WERI-Rb-1 (cell line): ENCODE measurements at places on chromosomes 1 and 21.
A peak's percentile ranks its signal among the peaks of the same experiment; 100 is the strongest.

GRCh38 chr1:150613061-150613920 is 16.1 kb downstream of the ENSA start:
- no peak for DNase-seq

DNA sequence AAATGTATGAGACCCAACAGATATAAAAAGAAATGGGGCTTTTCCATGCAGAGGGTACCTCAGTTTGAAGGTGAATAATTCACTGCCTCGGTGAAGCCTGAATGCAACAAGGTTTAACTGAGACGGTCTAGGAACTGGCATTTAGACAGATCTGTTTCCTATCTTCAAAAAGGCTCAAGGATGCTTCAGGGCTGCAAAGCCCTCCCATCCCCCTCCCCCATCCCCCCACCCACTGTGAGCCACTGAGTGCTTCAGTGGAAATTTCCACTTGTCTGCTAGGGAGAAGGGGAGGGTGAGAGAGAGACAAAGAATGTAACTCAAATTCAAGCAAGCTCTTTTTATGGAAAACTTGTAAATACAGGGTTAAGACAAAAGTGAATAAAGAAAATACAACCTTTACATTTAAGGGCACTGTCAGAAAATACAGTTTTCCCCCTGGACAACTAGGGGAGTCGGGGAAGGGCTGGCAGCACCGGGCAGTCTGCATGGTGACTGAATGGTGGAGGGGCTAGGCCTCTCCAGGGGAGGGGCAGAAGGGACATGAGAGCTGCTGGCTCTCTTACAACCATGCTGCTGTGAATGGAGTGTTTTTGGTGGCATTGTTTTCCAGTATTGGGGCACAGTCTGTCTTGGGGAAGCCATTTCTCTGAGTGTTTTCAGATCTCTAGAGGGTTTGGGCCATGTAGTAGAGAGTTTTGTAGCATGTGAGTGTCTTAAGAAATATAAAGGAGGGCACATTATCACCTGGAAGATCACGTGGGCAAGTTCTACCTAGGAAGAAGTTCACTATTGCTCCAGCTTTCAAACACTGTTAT is 56.7 kb downstream of the MRPS6 start:
- DNase-seq = no peak

- no peak for DNase-seq
Measured at GRCh38 chr1:29556657-29557056, 320.3 kb downstream of the PTPRU start.

GRCh38 chr1:154974102-154974807 is at the start of gene CKS1B:
Gene CKS1B, plus strand, starts transcription at chr1:154974681. Its CDS starts 65 bp downstream, at chr1:154974746.
- DNase-seq = peak; percentile 100

GRCh38 chr1:15963968-15964648 is 11.8 kb downstream of the ZBTB17 start:
- no peak for DNase-seq

DNA sequence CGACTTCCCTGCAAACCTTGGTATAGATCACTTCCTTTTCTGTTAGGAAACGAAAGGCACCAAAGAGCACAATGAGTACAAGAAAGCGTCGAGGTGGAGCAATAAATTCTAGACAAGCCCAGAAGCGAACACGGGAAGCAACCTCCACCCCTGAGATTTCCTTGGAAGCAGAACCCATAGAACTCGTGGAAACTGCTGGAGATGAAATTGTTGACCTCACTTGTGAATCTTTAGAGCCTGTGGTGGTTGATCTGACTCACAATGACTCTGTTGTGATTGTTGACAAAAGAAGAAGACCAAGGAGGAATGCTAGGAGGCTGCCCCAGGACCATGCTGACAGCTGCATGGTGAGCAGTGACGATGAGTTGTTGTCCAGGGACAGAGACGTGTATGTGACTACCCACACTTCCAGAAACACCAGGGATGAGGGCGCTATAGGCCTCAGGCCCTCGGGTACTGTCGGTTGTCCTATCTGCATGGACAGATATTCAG is 18.5 kb downstream of the FAM89A start:
- no peak for DNase-seq

- no peak for DNase-seq
Measured at GRCh38 chr1:160043543-160043942, 11.8 kb upstream of the PIGM start.

DNA sequence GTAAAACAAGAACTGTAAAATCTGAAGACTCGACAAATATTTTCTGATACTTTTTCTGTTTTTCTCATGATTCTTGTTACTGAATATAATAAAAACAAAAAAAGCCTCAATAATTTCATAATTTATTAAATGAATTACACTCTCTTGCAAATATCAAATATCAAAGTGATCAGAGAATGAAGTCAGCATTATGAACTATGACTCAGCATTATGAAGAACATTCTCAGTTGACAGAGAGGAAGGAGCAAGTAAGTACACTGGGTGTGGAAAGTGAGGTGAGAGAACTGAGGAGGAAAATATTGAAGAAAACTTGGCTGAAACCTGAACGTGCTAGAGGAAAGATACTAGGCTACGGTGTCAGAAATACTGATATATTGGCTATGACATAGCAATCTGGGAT is 529.5 kb downstream of the KCNT2 start:
- no peak for DNase-seq

GRCh38 chr1:26531651-26532131 is 2.1 kb downstream of the RPS6KA1 start:
- no peak for DNase-seq

GRCh38 chr1:93938461-93939145 is 29.4 kb upstream of the GCLM start:
- DNase-seq = no peak

GRCh38 chr21:43865540-43866259 is 677 bp downstream of the AGPAT3 start:
- DNase-seq = no peak

- no peak for DNase-seq
Measured at GRCh38 chr1:177914603-177915002, 55.3 kb downstream of the SEC16B start.

DNA sequence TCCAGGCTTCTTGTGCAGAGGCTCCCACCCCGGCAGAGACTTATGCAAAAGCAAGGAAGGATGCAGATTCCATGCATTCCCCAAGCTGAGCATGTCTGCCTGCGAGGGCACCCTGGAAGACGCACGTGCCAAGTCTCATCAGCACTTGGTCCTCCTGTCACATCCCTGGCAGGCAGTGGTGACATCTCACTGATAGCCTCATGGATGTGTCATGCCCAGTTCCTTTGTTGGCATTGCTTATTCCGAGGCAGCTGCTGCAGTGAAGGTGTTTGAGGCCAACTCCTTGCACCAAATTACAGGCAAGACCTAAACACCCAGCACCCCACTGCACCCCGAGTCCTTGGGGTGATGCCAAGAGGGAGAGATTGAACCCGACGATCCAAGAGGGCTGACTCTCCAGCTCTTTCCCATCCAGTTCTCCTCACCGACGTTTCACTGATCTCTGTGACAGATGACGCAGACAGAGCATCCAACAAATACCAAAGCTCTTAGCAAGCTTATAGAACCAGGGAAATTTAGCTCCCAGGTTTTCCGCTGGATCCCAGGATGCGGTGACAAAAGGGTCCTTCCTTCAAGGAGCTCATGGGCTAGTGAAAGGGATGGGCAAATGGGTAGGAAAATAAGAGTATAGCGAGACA is 611.1 kb downstream of the AJAP1 start:
- no peak for DNase-seq

- no peak for DNase-seq
Measured at GRCh38 chr1:31861346-31861745, 45.5 kb upstream of the SPOCD1 start.

DNA sequence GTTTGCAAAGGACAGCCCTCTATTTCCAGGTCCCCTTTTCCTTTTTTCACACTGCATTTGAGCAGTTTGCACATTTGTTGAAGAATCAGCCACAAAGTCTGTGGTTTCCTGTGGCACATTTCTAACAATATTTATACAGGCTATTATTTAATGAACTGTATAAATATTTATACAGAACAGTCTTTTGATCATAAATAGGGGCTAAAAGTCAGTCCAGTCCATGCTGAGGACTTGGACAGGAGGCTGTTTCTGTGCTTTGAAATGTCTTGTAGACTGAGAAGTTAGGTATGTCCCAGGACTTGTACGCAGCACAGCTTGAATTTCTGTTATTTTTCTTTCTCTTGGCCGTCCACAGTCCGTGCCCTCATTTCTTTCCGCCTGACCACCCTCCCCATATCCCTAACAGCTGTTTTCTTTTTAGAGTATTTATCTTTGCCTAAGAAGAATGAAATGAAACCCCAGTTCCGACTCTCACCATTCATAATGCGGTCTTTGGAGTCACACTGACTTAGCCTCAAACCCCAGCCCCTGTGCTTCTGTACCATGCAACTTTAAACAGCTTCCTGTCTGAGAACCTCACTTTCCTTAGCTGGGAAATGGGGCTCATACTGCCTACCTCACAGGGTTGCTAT is 19.7 kb downstream of the FGGY start:
- DNase-seq = no peak

DNA sequence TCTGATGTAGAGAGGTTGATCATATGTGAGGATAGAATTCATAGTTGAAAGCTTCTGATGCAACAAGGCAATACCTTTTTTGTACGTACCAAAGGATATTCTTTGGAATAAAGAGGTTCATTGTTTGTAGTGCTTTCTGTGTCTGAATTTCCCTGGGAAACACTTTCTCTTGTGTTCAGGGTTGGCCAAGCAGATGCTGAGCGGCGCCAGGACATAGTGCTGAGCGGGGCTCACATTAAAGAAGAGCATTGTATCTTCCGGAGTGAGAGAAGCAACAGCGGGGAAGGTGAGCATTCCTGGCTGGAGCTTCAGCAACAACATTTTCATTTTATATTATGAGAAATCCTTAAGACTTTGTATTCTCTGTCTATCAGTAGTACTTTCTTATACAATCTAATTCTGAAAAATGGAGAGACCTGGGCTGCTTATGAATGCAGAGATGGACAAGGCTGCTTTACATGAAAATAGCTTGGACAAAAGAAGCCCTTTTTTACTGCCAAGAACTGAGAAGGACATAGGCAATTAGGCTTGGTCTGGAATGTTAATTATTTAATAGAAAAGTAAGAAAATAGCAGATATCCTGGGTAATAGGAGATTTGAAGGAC is 85.2 kb downstream of the KIF1B start:
- no peak for DNase-seq

DNA sequence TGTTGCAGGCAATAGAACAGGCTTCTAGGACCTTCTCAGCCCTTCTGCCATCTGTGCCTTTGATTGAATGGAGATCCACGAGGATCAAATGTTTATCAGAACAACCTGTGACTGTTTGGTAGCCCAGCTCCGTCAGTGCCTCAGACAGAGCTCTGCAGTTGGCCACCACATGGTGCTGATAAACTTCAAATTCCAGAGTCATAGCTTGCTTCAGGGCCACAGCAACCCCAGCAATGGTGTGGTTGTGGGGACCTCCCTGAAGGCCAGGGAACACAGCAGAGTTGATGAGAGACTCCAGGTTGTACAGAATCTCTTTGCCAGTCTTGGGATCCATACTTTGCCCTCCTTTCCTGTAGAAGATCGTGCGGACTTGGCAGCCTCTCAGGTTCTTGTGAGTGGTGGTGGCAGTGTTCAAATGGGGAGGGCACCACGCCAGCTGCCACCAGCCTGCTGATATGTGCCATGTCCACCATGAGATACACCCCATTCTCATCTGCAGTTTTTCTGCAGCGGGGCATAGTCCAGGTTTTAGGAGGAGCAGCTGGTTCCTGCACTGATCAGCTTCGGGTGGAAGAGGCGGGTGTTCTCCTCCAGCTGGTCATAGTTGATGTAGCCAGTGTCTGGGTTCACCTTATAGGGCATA is 82.9 kb upstream of the ARTN start:
- no peak for DNase-seq

GRCh38 chr21:29803191-29803590 is 136.6 kb downstream of the GRIK1 start:
- DNase-seq = no peak

- DNase-seq = no peak
Measured at GRCh38 chr1:41392528-41392924, 31.3 kb downstream of the FOXO6 start.

DNA sequence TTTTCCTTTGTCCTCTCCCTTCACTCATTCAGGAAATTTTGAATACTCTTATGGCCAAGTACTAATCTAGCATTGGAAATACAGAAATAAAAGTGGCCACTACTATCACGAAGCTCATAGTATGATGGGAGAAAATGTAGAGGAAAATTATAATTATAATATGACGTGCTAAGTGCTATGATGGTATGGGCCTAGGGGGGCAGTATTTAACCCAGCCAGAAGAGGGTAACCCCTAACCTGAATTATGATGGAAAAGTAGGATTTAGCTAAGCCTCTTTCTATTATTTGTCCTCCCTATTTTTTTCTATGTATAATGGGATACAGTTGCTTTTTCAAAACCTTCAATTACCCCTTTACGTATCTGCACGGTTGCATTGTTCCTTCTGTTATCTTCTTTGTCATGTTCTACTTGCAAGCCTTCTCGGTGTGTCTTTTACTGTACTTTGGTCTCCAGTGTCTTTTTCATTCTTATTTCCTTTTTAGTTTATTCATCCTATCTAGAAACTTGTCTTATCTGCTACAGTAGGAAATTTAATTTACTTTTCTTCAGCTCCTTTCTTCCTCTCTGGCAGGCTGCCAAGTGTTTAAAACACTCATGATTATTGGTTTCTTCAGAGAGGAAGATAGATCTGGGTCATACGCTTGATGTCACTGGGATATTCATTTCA is 88.8 kb upstream of the GPR52 start:
- no peak for DNase-seq

DNA sequence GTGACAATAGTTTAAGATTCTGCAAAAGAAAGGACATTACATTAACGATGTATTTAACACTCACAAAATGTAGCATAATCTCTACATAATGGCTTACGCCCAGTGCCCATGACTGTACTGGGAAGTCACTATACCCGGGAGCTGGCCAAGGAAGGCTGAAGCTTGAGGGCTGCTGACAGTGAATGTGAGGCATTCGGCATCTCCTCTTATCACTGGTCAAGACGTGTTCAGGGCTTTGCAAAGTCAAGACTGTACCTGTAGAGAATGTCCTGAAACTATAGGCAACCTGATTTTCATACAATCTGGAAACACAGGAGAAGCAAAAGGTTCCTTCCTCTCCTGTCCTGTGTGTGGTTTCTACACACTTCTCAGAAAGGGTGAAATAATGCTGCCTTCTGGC is 12.7 kb upstream of the IFNGR2 start:
- DNase-seq = no peak

DNA sequence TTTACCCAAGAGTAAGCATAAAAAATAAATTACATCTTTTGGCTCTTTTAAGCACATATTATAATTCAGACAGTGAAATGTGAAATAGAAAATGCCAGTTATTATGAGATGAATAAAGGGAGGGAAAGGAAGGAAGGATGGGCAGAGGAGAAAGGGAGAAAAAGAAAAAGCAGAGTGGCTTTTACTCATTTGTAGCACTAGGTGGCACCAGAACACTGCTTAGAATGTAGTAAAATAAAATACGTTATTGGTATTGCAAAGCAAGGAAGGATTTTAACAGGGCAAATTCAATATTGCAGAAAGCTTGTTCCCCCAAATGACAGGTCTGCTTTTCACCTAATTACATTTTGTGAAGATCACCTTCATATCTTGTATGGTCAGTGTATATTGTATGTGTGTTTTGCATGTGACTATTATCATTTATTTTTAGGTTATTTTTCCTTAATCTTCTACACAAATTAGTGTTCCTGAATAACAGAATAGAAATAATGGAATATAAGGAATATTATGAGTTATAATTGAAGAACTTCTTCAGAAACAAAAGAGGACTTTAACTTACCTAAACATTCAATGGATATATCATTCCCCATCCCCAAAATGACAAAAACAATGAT is 9.1 kb upstream of the PCNX2 start:
- DNase-seq = no peak

- peak; percentile 88 for DNase-seq
Measured at GRCh38 chr1:11645670-11646265, 8.5 kb downstream of the FBXO2 start.

GRCh38 chr1:229437443-229437842 is 3.5 kb upstream of the ACTA1 start:
- DNase-seq = no peak

- no peak for DNase-seq
Measured at GRCh38 chr1:231527586-231528171, 790 bp upstream of the TSNAX start.
